Gastrocnemius medialis (tissue), 4 donors: ENCODE measurements at places on chromosomes 7 and 10. TPM values are rescaled to one million over a fixed set of nuclear protein-coding genes. Genes with fewer than 3 reads are reported as not detected.

DNA sequence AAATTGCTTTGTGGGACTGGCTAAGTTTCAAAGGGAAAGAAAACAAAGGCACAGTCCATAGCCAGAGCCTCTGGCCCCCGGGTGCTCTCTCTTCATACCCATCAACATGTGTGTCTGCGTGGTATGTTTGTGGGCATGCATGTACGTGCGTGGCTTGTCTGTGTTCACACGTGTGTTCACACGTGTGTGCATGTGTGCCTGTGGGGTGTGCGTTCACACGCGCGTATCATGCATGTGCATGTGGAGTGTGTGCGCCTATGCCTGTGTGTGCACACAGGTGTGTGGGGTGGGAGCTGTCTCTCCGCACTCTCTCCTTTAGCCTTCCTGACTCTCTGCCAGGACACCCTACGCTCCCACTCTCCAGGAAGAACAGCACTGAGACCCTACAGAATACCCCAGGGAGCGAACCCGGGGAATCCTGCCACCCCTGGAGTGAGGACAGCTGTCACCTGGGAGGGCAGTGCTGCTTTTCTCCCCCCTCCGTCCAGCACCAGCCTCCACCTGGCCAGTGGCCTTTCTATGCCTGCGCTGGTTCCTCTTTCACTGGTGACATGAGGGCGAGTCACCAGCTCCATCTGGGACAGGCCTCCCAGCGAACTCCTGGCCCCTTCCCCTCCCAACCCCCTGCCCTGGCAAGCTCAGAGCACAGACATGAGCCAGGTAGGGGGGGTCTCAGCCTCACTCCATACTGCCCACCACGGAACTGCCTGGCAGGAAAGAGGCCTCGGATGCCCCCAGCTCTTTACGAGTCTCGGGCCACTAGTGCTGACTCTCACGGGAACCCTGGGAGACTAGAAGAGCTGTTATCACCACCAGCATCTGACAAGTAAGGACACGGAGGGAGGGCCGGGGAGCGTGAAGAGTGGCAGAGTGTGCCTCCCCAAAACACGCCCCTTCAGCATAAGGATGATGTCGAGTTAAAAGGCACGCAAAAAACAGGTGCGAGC is 16.5 kb downstream of the WDR86 start:
- no peaks in the 10 kb centered on the region for H3K36me3 ChIP-seq
- no peaks in the 10 kb centered on the region for H3K27me3 ChIP-seq
- H3K4me1 ChIP-seq, result no peaks in the 10 kb centered on the region
- no peak for DNase-seq

- no peak for DNase-seq
- H3K4me3 ChIP-seq, result no peak overlapping the region
- no peak overlapping the region for H3K27ac ChIP-seq
- no peaks in the 10 kb centered on the region for H3K27me3 ChIP-seq
- no peaks in the 10 kb centered on the region for H3K4me1 ChIP-seq
Measured at GRCh38 chr7:48114115-48114514, 25.1 kb downstream of the UPP1 start.

DNA sequence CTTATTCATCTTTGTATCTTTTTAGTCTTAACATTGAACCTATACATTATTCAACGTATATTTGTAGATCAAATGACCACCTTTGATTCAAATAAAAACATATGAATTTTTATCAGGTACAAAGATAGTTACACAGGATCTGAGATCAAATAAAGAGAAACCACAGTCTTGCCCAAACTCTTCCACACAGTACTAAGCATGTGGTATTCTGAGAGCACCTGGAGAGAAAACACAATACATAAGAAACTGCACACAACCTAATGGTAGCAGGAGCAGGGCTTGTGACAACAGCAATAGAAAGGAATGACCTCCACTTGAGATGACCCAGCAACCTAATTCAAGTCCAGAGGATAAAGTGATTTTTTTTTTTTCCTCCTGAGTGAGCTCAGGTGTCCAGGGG is 6.5 kb upstream of the WASL start:
- no peak overlapping the region for H3K27ac ChIP-seq
- no peak for DNase-seq
- no peaks in the 10 kb centered on the region for H3K27me3 ChIP-seq
- H3K4me3 ChIP-seq, result no peak overlapping the region
- peaks cover 9% of the 10 kb centered on the region for H3K4me1 ChIP-seq
- no peaks in the 10 kb centered on the region for H3K36me3 ChIP-seq

DNA sequence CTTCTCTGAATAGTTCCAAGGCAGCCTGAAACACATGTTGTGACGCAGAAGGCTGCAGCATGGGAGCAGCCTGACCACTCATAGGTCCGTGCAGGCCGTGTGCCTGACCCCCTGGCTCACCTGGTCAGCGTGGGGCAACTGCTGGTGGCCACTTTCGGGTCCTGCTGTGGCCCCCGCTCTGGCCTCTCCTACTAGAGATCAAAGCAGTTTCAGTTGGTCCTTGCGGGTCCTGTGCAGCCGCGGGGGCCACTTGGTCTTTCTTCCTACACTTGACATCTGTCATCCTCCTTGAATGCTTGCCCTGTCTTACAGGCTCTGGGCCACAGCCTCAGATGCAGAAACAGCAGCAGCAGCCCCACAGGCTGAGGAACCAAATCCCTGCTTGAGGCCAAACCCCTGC is 320.8 kb upstream of the ZNF32 start:
- no peaks in the 10 kb centered on the region for H3K36me3 ChIP-seq
- no peak for DNase-seq

DNA sequence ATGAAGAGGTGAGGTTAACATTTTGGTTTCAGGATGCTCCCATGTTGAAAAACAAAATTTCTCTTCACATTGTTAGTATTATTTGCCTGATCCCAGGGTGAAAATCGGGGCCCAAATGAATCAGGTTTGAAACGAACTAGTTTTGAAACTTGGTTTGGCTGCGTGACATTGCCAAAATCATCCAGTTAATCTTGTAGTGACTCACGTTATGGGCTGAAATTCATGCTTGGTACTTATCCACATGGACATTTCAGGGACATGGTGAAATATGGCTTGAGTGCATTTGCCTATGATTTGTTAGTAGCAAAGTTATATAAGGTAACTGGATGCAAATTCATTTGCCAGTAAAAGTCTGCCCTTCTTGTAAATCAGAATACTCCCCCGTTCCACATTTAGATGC is 97.3 kb downstream of the CFAP58 start:
- no peak for DNase-seq
- H3K27me3 ChIP-seq, result no peaks in the 10 kb centered on the region
- H3K4me3 ChIP-seq, result no peak overlapping the region
- no peaks in the 10 kb centered on the region for H3K36me3 ChIP-seq

DNA sequence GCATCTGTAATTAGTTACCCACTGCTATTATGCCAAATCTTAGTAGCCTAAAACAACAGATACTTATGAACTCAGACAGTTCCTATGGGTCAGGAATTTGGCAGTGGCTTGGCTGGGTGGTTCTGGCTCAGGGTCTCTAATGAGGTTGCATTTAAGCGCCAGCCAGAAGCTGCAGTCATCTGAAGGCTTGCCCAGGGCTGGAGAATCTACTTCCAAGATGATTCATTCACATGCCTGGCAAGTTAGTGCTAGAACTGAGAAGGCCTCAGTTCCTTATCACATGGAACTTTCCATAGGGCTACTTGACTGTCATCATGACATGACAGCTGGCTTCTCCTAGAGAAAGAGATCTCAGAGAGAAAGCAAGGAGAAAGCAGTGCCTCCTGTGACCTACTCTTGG is 121.3 kb downstream of the AVL9 start:
- no peaks in the 10 kb centered on the region for H3K36me3 ChIP-seq
- H3K4me3 ChIP-seq, result no peak overlapping the region
- H3K4me1 ChIP-seq, result no peaks in the 10 kb centered on the region
- no peaks in the 10 kb centered on the region for H3K27me3 ChIP-seq
- DNase-seq, result peak; percentile 45

The RELN gene
- 0.39 TPM for total RNA-seq

DNA sequence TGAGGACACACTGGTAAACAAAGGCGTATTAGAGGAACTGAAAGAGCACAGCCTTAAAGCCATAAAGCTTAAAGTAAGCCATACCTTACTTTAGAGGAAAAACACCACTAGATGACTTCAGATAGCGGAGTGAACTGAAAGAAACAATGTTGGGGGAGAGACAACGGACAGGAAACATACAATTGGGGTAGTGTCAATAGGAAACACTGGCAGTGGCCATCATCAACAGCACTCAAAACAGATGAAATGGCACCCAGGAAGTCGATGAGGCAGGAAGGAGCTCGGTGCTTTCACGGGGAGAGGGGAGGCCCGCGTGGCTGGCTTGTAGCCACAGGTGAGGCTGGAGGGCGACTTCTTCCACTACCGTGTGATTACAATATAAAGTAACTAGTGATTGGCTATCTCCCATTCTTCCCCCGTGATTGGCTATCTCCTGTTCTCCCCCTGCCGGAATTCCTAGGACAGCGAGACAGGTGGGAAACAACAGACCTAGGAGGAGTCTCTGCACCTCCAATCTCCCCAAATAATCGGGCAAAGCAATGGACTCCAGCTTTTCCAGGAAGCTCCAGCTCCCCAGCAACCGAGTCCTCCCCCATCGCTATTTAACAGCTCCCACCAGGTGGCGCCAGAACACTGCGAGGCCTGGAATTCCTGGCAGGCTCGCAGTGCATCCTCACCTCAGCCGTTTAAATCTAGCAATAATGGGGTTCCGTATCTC is 2.4 kb upstream of the TAS2R38 start:
- no peak overlapping the region for H3K27ac ChIP-seq
- DNase-seq, result no peak
- H3K27me3 ChIP-seq, result no peaks in the 10 kb centered on the region
- no peaks in the 10 kb centered on the region for H3K4me1 ChIP-seq
- no peaks in the 10 kb centered on the region for H3K36me3 ChIP-seq

DNA sequence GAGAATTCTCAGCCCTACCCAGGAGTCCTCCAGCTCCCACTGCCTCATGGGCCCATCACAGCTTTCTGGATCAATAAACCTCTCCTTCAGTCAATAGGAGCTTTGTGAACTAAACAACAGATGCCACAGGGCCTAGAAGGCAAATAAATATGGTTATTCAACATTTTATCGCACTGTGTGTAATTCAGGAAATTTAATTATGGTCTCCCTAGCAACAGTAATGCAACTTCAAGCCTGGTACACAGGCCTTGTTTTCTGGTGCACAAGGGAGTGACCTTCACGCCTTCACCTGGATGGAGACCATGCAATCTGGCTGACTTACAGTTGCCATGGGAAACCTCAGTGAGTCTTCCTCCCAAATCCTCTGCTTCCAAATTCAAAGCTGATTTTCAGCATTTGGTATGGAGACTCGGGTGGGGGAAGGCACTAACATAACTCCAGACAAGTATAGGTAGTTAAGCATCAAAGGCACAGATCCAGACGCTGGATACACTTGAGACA is 441.0 kb upstream of the NPVF start:
- H3K4me1 ChIP-seq, result peaks cover 30% of the 10 kb centered on the region
- H3K36me3 ChIP-seq, result no peaks in the 10 kb centered on the region
- no peak overlapping the region for H3K4me3 ChIP-seq
- no peak for DNase-seq
- no peaks in the 10 kb centered on the region for H3K27me3 ChIP-seq

GRCh38 chr7:122298618-122299017 is 5.9 kb downstream of the FEZF1 start:
- no peaks in the 10 kb centered on the region for H3K4me1 ChIP-seq
- DNase-seq, result no peak
- H3K4me3 ChIP-seq, result no peak overlapping the region
- H3K27me3 ChIP-seq, result peaks cover 65% of the 10 kb centered on the region
- no peaks in the 10 kb centered on the region for H3K36me3 ChIP-seq
